ENCODE measurements at places on chromosomes 11 and 22. TPM values are rescaled to one million over a fixed set of nuclear protein-coding genes. Genes with fewer than 3 reads are reported as not detected.

OAF gene
- 27.5 TPM for polyA plus RNA-seq

DNA sequence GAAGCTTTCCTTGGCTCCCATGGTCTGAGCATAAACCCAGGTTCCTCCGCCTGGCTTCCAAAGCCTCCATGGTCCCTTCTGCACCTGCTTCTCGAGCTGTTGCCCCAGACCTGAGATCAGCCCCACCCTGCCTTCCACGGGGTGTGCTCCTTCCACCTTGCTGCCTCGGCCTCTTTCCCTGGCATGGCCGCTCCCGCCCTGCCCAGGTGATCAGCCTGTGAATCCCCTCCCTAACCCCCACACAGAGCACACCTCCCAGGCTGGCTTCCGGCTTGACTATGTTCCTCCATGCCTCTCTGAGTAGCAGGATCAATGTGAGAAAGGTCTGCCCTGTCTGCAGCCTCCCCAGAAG is 2.7 kb upstream of the PPP6R3 start:
- H3K27ac ChIP-seq = no peak overlapping the region
- peaks cover 7% of the 10 kb centered on the region for H3K4me1 ChIP-seq
- no peaks in the 10 kb centered on the region for H3K36me3 ChIP-seq
- no peak for DNase-seq
- H3K4me3 ChIP-seq = no peak overlapping the region

- no peak overlapping the region for H3K27ac ChIP-seq
- H3K36me3 ChIP-seq = no peaks in the 10 kb centered on the region
- no peaks in the 10 kb centered on the region for H3K4me1 ChIP-seq
- no peak for DNase-seq
- H3K27me3 ChIP-seq = no peaks in the 10 kb centered on the region
These were observed 23.2 kb downstream of the HIPK3 start for GRCh38 chr11:33280411-33280810.

GRCh38 chr11:19442554-19442910 is 201.8 kb upstream of the E2F8 start:
- peaks cover 17% of the 10 kb centered on the region for H3K4me1 ChIP-seq
- H3K27ac ChIP-seq = no peak overlapping the region
- H3K36me3 ChIP-seq = no peaks in the 10 kb centered on the region
- no peak overlapping the region for H3K4me3 ChIP-seq
- H3K27me3 ChIP-seq = no peaks in the 10 kb centered on the region
- DNase-seq = no peak

Data from spinal cord (tissue), 10 donors.